Ovary (tissue), 10 donors: ENCODE measurements at places on chromosomes 12 and 14.

GRCh38 chr12:20404576-20405346 is 36.4 kb downstream of the PDE3A start:
- DNase-seq = no peak

DNA sequence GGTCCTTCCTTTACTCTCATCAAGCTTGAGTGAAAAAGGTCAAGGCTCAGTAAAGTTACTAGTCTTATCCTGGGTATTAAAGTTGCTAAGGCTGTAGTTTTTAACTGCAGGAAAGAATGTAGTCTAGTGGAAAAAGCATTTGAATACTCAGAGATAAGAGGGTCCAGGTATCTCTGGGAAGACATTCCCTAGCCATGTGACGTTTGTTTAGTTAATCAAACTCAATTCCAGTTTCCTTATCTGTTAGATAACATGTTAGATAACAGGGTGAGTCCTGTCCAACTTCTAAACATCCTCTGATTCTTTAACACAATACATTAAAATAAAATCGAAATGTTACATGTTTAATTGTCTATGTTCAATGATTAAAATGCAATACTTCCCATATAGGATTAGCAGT is 720.7 kb upstream of the LMO3 start:
- DNase-seq = no peak

- no peak for DNase-seq
Observed at GRCh38 chr14:96299441-96299840, 43.4 kb downstream of the BDKRB1 start.

DNA sequence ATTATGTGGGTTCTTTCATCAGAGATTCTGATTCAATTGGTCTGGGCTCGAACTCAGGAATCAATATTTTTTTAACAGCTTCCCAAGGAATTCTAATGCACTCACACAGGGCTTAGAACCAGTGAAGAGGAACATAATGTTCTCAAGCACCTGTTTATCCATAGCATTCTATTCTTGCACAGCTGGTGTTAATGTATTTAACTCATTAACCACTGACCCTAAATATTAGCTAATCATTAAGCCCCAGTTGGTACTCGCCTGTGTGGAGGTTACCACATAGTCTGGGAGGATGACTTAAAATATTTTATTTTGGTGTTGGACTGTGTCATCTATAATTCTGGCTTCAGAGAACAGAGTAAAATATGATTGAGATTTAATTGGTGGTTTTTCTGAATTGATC is 45.3 kb downstream of the LRP6 start:
- DNase-seq = no peak
